ENCODE measurements at places on chromosomes 3 and 15.

DNA sequence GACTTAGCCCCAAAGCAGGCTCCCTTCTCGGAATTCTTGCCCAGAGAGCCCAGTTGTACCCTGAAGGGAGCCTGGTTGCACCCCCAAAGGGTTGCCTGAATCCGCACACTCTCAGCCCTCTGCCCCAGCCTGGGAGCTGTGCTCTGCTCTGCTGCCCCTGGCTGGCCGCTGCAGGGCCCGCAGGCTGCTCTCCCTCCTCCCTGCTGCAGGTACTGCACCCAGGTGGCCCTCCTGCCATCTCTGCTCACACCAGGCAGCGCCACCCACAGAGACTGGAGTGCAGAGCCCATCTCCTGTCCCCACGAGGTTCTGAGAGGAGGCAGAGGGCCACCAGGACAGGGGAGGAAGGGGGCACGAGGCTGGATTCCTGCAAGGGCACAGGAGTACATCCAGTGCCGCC lies 134.2 kb upstream of the NSMCE3 start:
- DNase-seq = no peak

DNA sequence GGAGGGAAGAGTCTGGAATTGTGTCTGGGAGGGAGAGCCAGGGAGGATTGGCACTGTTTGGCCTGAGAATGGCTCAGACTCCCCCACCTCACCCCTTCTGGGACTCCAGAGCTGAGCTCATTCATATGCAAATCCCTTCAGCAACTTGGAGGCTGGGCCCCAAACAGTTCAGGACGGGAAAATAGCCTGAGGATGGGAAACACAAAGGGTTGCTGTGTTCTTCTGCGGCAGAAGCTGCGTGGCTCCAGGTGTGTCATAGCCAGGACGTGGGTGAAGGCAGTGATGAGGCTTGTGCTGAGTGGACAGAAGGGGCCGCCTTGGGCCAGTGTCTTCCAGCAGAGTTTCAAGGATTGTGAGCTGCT lies 16.6 kb downstream of the MASP1 start:
- no peak for DNase-seq

- DNase-seq = no peak
Observed at GRCh38 chr3:104879919-104880318, 486.8 kb upstream of the ALCAM start.

GRCh38 chr3:71067977-71068654 lies 515.4 kb downstream of the FOXP1 start:
- no peak for DNase-seq

GRCh38 chr3:164208821-164209220 lies 869.5 kb downstream of the SI start:
- DNase-seq = no peak

GRCh38 chr15:39131609-39132008 lies 449.3 kb upstream of the THBS1 start:
- DNase-seq = no peak

DNA sequence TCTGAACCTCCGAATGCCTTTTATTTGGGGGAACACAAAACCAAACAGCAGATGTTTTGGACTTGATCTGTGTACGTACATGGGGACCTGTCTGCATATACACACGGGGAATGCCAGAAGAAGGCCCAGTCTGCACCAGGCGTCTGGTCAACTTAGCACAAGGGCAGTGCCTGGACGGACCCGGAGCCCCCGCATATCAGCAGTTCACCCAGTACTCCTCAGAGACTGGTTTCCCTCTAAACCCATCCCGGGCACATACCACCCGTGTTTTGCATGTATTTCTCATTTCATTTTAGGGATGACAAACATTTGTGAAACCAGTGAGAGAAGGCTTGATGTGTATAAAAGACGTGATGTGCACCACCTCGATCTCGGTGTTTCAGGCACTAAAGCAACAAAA lies 49.7 kb downstream of the KLHL25 start:
- no peak for DNase-seq

GRCh38 chr15:58555162-58556027 lies 123.6 kb downstream of the LIPC start:
- DNase-seq = no peak
